ENCODE measurements at places on chromosomes 5 and 9. TPM values are rescaled to one million over a fixed set of nuclear protein-coding genes. Genes with fewer than 3 reads are reported as not detected.

Gene TNFSF8
- total RNA-seq: 0.31 TPM

- no peak for ATAC-seq
Measured at GRCh38 chr9:71929791-71930440, 18.5 kb downstream of the C9orf85 start.

GRCh38 chr9:114936581-114936980, 6.2 kb upstream of the TNFSF8 start:
- ATAC-seq: no peak

Gene SLC22A4
- 0.47 TPM for total RNA-seq

Gene SPATA31C1
- total RNA-seq: 0.05 TPM

Gene ARID3C
- total RNA-seq: not detected

Gene COL23A1
- 0.22 TPM for total RNA-seq

GRCh38 chr5:59466271-59466670, 427.3 kb downstream of the PDE4D start:
- ATAC-seq: no peak

DNA sequence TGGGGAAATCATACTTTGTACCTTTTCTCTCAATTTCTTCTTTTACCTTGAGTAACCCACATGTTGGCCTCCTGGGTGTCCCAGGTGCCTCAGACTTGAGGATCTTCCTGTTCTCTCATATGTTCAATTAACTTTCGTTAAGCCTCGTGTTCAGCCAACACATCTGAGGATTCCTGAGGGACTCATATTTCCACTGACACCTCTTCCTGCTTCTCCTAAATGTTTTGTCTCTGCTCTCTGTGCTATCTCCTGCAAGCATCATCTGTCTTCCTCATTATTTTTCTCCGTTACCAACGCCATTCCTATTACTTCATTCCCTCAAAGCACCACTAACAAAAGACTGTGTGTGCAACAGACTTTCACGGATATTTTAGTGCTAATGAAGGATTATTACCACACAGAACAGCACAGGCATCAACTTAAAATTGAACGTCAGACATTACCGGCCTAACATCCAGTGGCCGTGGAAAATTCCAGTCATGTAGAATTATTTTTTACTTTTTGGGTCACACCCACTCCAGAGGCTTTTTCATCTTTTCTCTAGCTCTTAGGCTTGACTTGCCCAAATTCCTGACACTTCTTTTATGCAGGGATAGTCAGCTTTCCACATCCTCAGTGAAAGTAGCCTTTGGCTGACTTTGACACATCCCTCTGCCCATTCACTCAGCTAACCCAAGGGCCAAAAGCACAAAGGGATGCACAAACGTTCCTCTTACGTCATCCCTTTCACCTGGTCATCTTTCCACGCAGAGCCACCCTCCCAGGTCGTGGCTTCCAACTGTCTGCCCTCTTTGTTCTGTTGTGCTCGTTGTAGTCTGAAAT, 46.0 kb upstream of the OSMR start:
- ATAC-seq: no peak

DNA sequence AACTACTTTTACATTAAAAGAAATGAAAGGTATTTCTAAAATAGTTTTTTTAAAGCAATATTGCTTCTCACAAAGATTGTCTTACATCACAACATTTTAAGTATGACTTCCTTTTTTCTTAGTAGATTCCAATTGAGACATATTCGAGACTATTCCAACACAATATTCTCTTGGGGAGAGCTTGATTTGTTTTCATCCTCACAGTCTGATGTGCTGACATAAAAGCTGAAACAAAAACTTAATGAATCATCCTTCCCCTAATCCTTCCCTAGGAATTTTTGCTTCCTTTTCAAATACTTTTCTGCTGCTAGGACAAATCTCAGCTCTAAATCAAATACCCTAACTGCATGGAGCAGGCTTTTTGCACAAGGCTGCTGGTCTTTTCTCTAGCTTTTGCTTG, 245.8 kb upstream of the MAP3K1 start:
- no peak for ATAC-seq

- no peak for ATAC-seq
Measured at GRCh38 chr5:17249029-17249634, 31.7 kb downstream of the BASP1 start.

- no peak for ATAC-seq
Measured at GRCh38 chr9:8823131-8823895, 1023.7 kb upstream of the DMAC1 start.

GRCh38 chr9:137095664-137096517, 9.1 kb downstream of the MAN1B1 start:
- no peak for ATAC-seq
